ENCODE measurements at places on chromosomes 1 and 21. TPM values are rescaled to one million over a fixed set of nuclear protein-coding genes. Genes with fewer than 3 reads are reported as not detected.

Gene PROX1
- total RNA-seq = 4.0 TPM

Gene TBCE
- total RNA-seq = 28.6 TPM

Gene SLC35F3
- total RNA-seq = not detected

Gene TIAM1
- total RNA-seq = 0.83 TPM

DNA sequence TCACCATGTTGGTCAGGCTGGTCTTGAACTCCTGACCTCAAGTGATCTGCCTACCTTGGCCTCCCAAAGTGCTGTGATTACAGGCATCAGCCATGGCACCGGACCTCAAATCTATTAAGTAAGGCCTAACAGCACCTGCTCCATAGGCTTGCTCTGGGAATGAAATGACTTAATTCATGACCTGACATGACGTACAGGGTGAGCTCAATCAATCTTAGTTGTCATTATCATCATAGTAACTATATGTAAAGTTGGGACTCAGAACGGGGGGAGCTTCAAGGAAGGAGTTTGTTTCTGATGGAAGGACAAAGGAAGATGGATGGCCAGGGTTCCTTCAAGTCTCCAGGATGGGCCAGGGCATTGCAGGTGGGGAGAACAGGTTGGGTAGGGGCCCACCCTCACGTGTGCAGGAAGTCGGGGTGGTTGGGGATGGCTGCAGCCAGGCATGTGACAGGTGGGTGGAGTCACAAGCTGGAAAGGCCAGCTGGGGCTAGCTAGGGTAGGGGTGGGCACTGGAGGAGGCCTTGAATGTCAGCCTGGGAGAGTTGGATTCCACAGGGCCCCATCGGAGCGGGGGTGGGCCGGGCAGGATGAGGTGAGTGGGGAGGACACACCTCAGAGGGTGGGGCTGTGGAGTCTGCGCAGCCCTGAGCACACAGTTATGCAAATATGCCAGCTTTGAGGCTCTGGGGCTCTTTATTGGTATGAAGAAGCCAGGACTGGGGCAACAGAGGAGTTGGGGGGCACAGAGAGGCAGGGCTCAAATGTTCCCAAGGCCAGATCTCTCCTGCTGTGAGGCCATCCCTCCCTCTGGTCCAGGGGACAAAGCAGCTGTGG, 9.6 kb downstream of the TRIM62 start:
- DNase-seq = no peak

GRCh38 chr1:3691421-3692204, 39.3 kb downstream of the TP73 start:
- no peak for DNase-seq

DNA sequence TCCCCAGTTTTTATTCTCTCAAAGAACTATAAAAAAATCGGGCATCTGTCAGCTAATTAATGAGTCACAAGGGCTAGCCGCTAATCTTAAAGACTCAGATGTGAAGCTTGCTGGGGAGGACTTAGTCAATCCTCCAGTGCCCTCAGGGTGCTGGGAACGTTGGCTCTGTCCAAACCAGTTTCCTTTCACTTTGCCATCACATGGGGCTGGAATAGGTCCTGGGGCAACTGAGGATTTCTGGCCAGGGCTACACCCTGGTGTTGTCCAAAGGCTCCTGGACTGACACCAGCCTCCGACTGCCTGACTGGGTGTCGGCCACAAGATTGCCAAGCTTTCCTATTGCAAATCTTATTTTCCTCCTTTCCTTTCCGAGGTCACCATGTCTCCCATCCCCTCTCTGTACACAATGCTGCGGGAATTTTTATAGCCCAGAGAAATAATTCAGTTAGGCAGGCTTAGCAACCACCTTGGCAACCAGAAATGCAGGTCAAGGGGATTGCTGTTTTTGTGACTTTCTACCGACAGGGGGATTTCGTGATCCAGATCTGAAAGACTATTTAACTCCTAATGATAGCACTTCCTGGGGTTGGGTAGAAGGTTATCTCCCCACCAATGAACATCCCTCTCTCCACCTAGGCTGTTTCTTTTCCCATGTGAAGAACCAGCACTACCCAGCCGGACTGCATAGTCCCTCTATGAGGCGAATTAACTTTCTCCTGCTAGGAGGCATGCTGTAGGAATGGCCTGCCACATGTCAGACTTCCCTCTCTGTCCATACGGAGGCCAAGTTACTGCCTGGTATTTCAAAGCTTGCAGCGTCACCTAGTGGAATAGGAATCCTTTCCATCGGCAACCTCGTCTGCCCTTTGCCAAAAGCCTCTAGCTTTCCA, 29.9 kb upstream of the CTBS start:
- DNase-seq = peak; percentile 91

- DNase-seq = no peak
Observed at GRCh38 chr1:47675721-47676120, 237.9 kb downstream of the FOXD2 start.

GRCh38 chr1:174222166-174222949, 63.0 kb downstream of the RABGAP1L start:
- no peak for DNase-seq

- peak; percentile 53 for DNase-seq
Observed at GRCh38 chr21:44300262-44300959, 558 bp downstream of the PFKL start.

DNA sequence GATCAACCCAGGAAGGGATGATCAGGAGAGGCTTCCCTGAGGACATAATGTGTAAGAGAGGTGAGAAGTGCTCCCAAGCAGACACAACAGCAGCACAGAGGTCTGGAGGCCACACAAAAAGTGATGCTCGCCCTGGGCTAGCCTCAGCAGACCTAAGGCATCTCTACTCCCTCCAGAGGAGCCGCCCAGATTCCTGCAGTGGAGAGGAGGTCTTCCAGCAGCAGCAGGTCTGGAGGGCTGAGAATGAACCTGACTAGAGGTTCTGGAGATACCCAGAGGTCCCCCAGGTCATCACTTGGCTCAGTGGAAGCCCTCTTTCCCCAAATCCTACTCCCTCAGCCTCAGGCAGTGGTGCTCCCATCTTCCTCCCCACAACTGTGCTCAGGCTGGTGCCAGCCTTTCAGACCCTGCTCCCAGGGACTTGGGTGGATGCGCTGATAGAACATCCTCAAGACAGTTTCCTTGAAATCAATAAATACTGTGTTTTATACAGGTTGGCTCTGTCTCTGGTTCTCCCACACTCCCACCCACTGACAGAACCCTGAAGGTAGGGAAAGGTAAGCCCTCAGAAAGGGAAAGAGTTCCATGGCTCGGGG, 5.0 kb downstream of the GJB3 start:
- DNase-seq = no peak

Data from endothelial cell of umbilical vein (primary cell).